AG04450 (cell line): ENCODE measurements at places on chromosomes 5 and 9.
A peak's percentile ranks its signal among the peaks of the same experiment; 100 is the strongest.

DNA sequence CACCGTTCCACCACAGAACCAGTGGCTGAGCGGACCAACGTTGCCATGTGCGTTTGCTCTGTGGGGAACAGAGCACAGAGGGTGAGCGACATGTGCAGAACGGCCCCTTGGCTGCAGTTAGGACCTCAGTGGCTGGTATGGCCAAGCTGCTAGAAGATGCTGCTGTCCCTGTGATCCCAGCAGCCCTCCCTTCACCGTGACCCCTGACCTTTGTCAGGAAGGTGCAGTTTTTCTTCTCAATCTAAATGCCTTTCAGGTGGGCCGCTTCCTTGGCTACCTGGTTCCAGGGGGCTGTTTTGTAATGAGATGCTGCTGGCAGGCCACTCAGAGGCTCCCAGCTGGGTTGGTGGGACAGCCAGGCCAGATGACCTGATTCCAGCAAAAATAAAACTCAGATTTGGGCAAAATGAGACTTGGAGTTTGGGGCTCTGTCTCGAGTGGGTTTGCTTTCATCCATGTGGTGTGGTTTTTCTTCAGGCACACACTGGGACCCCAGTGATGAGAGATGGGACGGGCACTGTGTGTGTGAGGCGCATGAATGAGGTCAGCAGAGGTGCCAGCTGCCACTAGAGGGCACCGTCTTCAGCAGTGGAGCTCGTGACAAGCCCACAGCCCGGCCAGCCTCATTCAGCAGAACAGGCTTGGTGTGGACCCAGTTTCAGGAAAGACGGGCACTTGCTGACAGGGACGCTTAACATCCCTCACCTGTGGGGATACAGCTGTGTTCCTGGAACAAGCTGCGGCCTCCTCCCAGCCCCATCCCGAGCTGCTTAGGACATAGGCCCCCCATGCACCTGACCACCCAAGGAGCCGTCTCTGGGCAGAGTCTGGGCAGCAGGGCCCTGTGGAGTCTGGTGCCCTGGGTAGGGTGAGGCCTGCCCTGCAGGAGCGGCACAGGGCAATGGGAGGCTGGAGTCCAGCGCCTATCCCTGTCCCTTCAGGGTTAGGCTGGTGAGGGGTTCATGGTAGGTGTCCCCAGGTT, 4.1 kb downstream of the MRPS2 start:
- DNase-seq: no peak

GRCh38 chr9:113737517-113738271, 138.4 kb upstream of the ZNF618 start:
- peak; percentile 1 for DNase-seq

DNA sequence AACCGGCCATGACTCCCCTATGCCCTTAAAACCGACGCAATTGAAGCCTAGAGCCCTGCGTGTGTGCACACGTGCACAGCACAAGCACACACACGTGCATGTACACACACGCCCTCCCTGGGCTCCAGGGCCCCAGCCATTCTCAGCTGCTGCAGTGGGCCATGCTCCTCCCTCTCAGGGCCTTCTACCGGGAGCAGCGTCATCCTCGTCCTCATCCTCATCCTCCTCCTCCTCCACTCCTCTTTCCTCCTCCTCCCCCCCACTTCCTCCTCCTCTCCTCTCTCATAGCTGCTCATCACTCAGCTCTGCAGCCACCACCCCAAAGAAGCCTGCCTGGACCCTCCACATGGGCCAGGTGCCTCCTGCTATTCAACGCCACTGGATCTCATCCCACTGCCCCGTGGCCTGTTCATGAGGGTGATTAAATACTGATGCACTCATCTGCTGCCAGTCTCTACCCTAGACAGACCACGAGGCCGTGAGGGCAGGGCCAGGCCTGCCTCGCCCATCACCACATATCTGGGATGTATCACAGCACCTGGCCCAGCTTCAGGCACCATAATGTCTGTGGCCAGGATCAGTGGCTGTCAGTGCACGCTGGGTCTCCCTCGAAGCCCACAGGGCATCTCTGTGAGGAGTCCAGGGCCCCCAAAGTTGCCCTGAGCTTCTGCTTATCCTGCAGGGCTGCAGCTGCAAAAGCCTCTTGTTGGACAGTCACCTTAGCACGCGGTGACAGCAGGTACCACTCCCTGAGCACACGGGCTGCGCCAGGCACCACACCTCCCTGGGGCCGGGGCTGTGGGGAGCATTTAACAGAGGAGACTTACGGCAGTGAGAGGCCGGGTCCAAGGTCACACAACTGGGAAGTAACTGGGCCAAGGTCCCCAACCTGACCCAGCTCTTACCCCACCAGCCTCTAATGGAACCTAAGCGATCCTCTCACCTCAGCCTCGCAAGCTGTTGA, 9.8 kb downstream of the FAM78A start:
- DNase-seq: no peak

DNA sequence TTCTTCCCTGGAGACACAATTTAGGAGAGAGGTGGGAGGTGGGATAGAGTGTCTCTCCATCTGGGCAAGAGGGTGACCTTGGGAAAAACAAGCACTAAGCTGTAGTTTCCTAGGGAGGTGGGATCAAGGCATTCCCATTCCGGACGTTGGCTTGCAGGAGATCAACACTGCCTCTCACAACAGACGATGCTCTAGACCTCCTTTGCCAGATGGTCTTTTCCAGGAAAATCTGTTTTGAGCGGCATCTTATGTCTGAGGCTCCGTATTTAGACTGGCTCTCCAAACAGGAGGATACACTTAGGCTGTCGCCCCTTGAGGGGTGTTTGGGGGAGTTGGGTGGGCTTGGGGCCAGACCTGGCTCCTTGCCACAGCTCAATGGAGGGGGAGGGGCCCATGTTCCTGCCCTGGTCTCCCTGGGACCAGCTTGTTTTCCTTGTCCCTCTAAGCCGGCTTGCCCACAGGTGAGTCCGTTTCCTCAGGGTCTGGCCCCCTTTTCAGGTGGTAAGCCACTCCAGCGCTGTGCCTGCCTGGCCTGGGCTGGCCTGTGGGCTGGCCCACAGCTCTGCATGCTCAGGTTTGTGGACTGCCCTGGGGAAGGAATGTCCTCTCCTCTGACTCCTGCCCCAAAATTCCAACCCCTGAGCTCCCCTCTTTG, 2.4 kb downstream of the PSD2 start:
- no peak for DNase-seq

DNA sequence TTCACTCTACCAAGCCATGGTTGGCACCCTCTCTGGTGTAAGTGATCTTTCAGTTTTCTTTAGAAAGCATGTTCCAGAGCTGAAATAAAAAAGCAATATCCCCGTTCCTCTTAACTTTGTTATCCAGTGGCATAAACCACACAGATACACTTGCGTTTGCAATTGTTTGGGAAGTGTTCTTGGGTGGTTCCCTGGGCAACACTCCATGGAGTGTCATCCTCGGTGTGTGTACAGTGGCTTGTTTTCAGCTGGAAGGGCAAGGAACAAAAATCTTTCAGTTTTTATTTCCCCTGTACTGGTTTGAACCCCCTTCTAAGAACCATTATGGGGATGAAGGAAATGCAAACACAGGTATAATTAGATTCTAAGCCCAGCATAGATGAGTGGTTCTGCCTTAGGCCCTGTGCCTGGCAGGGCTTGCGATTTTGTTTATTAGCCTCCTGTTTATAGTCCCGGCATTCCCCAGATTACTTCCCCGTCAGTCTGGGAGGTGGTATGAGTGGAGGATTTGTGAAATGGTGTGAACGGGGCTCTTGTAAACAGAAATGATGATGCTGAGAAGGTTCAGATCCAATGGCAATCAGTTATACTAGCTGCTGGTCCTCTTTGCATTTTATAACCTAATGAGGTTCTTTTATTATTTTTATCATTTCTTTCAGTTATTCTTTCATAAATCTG, 76.0 kb upstream of the CD180 start:
- DNase-seq: no peak

- DNase-seq: no peak
Observed at GRCh38 chr9:76996700-76997099, 22.8 kb upstream of the FOXB2 start.

DNA sequence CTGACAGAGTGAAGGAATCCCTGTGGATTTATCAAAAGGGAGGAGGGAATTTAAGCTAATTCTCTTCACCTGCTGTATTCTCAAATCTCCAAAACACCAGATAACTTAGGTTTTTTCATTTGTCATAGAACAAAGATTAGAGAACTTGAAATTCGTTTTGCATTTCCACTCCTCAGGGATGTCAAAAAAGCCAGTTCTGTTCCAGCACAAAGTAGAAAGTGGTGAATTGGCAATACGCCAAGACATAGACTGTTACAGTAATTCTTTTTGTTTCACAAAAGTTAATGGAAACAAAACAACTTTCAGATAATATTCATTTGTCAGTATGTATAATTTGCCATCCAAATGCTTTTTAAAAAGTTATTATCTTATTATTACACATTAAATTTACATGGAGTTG, 15.0 kb downstream of the S1PR3 start:
- no peak for DNase-seq

- DNase-seq: no peak
Observed at GRCh38 chr9:10251490-10251889, 361.3 kb downstream of the PTPRD start.

- DNase-seq: no peak
Observed at GRCh38 chr5:177984584-177985206, 11.3 kb downstream of the PROP1 start.

DNA sequence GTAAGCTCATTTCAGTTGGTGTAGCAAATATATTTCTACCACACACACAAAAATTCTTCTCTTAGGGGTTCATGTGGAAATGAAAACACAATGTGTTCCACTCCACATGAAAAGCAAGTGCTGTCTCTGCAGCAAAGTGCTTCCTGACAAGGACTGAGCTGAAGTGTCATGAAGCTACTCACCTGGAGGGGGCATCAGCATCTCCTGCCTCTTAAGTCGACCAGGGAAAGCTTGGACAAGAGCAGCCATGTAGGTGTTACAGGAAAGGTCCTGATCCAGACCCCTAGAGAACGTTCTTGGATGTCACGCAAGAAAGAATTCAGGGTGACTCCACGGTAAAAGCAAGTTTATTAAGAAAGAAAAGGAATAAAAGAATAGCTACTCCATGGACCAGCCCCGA, 62.8 kb downstream of the SV2C start:
- DNase-seq: no peak

GRCh38 chr9:77438653-77439052, 209.5 kb downstream of the GNA14 start:
- DNase-seq: no peak

DNA sequence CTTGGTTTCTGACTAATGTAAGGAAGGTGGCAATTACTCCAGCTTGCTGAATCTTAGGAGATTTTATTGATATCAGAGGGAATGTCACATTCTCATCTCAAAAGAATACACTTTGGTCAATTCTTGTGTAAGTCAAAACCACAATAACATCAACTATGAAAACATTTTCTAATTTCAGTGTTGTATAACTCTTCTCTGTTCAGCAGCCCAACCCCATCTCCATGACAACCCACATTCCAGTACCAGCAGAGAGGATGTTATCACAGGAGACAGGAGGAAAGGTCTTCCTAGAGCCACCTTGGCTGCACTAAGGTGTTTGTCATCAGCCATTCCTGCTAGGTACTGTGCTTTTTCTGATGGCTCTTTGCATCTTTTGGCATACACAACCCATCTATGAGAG, 529.1 kb upstream of the BRINP1 start:
- DNase-seq: no peak

DNA sequence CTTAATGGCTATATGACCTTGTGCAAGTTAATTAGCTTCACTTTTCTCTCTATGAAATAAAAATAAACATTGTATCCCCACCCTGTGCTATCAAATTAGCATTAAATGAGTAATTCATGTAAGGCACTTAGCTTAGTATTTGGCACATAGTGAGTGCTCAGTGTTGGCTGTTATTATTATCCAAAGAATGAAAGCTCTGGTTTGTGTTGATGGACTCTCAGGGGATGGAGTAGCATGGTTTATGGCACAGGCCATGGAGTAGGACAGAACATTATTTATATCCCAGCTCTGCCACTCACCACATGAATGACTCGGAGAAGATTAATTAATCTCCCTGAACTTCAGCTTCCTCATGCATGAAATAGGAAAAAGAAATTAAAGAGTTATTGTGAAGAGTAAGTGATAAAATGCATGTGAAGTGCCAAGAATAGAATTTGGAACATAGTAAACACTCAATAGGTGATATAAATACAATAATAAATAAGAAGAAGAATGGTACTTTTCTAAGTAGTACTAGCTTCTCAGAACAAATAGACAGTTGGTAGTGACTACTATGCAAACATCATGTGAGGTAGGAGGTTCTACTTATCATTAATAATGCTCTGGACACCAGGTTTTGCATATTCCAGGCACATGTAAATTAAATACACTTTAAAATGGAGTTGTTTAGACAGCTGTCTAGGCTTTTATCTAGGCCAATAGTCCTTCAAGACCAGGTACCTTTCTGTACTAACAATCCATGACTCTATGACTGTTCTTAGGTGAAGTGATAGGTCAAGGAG, 146.4 kb downstream of the GRIA1 start:
- no peak for DNase-seq

DNA sequence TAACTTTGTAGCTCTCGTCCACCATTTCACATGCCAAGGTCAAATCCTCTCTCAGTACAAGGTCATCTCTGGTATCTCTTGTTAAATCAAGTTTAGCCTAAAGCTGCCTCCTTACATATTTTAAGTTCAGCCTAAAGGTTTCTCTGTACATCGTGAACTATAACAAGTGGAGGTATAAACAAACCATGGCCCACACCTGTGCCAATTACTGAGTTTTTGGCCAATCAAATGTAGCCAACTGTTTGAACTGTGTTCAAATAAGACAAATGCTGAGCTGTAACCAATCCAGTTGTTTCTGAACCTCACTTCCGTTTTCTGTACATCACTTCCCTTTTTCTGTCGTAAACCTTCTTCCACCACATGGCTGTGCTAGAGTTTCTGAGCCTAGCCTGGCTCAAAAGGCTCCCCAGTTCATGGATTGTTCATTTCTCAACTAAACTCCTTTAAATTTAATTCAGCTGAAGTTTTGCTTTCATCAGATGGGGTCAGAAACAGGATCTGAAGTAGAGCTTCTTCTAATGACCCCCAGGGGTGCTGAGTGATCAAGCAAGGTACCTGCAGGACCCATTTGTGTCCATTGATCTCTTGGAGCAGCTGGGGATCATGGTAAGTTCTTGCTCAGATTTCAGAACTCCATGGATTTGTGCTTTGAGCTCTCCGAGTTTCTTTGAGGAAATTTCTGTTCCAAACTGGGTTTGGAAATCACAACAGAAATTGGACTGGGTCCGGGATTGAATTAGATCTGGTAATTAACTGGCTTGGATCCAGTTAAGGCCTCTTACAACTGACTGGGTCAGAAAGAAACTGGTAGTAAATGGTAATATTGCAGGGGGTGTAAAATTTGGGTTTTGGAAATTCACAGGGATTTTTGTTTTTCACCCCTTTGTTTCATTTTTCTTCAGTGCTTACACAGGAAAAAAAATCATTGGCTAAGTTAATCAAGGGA, 11.0 kb upstream of the NANS start:
- DNase-seq: no peak

GRCh38 chr5:102375272-102375671, 79.2 kb upstream of the SLCO4C1 start:
- DNase-seq: no peak

- peak; percentile 47 for DNase-seq
Observed at GRCh38 chr5:57804007-57804444, 321.4 kb upstream of the ACTBL2 start.
